ENCODE measurements at places on chromosomes 6 and 20.

DNA sequence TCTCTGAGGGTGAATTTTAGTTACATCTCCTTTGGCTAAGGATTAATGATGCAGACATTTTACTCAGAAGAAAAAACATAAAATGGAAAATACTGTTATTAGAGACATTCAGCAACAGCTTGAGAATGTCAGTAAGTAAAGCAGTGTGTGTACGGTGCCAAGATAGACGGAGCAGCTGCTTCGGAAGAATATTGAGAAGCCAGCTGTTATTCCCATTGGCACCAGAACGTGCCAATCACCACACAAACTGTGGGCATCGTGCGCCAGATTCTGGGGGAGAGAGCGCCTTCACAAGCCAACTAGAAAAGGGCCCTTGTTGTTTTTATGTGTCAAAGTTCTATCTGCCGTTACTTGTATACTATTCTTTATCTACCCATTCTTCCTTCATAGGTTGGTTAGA lies 163.4 kb downstream of the MTFR2 start:
- no peak for DNase-seq
- H3K27me3 ChIP-seq = no peaks in the 10 kb centered on the region
- H3K4me1 ChIP-seq = no peaks in the 10 kb centered on the region
- H3K27ac ChIP-seq = no peak overlapping the region
- no peak overlapping the region for H3K4me3 ChIP-seq

- no peak overlapping the region for H3K4me3 ChIP-seq
- H3K27me3 ChIP-seq = no peaks in the 10 kb centered on the region
- H3K4me1 ChIP-seq = no peaks in the 10 kb centered on the region
- DNase-seq = no peak
- no peaks in the 10 kb centered on the region for H3K36me3 ChIP-seq
Measured at GRCh38 chr6:57021086-57021720, 25.3 kb upstream of the KIAA1586 start.

DNA sequence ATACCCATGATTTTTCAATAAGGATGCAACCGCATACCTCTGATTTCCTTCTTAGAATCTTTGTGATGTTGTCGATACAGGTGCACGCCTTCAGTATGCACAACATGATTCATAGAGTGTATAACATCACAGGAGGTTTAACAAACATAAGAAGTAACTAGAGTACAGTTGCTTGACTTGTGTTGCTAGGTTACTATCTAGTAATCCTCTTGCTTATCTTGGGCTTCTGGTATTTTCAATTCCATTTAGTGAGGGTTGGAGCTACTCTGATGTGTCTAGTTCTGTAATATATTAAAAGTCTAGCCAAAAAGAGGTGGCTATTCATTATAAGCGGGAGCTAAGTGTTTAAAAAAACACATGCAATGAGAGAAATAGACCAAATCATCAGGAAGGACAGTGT lies 85.5 kb upstream of the TENT5A start:
- H3K4me1 ChIP-seq = no peaks in the 10 kb centered on the region
- no peak overlapping the region for H3K4me3 ChIP-seq
- no peaks in the 10 kb centered on the region for H3K36me3 ChIP-seq
- no peaks in the 10 kb centered on the region for H3K27me3 ChIP-seq
- no peak overlapping the region for H3K27ac ChIP-seq

- H3K27me3 ChIP-seq = no peaks in the 10 kb centered on the region
- H3K36me3 ChIP-seq = no peaks in the 10 kb centered on the region
- no peak for DNase-seq
- no peak overlapping the region for H3K4me3 ChIP-seq
Measured at GRCh38 chr20:1718604-1719384, 61.2 kb upstream of the SIRPG start.

DNA sequence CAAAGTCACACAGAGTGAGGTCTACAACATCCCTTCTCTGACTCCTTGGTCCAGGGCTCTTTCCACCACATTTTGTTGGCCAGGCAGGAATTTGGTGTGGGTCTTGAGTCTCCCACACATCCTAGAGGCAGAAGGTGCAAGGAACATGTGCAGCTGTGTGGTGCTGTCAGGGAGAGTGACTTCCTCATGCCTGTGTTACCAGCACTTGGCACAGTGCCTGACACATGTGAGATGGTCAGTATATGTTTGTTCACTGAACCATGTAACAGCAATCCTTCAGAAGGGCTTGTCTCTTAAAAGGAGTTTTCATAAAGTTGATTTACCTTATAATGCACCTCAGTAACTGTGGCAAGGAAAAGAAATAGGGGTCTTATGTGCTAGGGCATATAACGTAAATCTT lies 168.5 kb downstream of the CDC5L start:
- peaks cover 9% of the 10 kb centered on the region for H3K4me1 ChIP-seq
- no peaks in the 10 kb centered on the region for H3K27me3 ChIP-seq
- no peak overlapping the region for H3K27ac ChIP-seq
- no peak for DNase-seq
- no peak overlapping the region for H3K4me3 ChIP-seq
- H3K36me3 ChIP-seq = no peaks in the 10 kb centered on the region
